ENCODE measurements at places on chromosomes 7 and 10.
A peak's percentile ranks its signal among the peaks of the same experiment; 100 is the strongest.

- DNase-seq = no peak
- no peak overlapping the region for H3K4me3 ChIP-seq
- H3K4me1 ChIP-seq = peaks cover 4% of the 10 kb centered on the region
- H3K36me3 ChIP-seq = no peaks in the 10 kb centered on the region
These were observed 113.7 kb downstream of the PRKG1 start for GRCh38 chr10:51188008-51188407.

- H3K27ac ChIP-seq = no peak overlapping the region
- no peaks in the 10 kb centered on the region for H3K4me1 ChIP-seq
- H3K27me3 ChIP-seq = no peaks in the 10 kb centered on the region
- DNase-seq = no peak
- H3K36me3 ChIP-seq = no peaks in the 10 kb centered on the region
These were observed 27.8 kb downstream of the MRC1 start for GRCh38 chr10:17836942-17837341.

- H3K27ac ChIP-seq = no peak overlapping the region
- no peaks in the 10 kb centered on the region for H3K36me3 ChIP-seq
- DNase-seq = no peak
These were observed 47.0 kb upstream of the ANKRD1 start for GRCh38 chr10:90967865-90968264.

DNA sequence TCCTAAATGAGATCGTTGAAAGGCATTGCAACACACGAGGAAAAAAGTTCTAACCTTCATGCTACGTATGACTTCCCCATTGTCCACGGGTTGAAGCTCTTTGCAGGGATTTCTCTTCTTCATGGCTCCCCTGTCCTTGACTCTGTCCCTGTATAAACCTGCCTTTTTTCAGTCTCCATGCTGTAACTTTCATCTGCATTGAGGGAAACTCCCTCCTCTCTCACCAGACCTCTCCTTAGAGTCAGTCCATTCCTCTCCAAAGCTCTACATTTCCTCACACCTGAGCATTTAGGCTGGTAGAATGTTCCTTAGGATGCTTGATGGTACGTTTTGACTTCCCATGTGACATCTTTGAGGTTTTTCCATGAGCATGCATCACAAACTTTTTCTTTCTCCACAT lies 134.2 kb upstream of the FAM171A1 start:
- no peak overlapping the region for H3K4me3 ChIP-seq
- H3K27ac ChIP-seq = no peak overlapping the region

DNA sequence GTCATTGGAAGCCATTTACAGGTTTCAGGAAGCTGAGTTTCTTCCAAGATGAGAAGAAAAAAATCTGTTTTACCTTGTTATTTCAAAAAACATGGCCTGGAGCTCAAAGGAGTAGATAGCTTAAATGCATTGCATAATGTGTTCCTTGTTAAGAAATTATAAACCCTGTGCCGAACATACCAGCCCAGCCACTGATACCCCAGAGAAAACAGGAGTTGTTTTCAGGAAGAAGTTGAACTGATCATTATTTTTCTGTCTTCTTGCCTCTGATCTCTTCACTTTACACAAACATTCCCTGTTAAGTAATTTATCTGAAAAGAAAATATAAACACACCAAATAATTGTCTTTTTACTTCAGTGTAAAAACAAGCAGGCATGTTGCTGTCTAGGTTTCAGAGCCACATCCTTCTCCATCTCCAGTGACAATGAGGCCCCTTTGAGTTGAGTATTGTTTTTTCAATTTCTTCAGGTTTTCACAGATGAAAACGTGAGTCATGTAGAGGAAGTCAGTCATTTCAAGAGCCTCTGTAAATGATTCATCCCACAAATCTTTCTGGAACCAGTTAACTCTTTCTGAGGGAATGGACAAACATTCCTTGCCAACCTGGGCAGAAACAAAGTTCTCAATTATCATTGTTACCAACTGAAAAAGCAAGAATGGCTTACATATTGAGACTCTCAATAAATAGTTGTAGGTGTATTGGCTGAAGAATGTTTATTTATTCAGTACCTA lies 244.2 kb downstream of the IPMK start:
- no peaks in the 10 kb centered on the region for H3K4me1 ChIP-seq
- no peaks in the 10 kb centered on the region for H3K36me3 ChIP-seq
- H3K27me3 ChIP-seq = no peaks in the 10 kb centered on the region
- H3K27ac ChIP-seq = no peak overlapping the region
- DNase-seq = no peak

DNA sequence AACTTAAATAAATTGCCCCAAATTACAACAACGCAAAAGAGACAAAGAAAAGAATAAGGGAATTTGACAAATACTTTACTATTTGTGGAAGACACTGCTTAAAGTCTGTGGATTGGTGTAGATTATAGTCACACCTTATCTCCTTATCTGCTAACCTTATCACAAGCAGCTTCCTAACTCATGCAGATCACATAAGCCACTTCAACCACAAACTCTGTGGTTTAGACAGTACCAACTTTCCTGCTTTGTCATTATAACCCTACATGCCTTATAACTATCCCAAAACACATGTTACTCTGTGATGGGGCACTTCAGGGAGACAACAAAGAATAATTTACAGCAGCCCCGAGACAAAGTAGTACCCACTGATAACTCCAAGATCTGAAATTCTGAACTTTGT lies 41.5 kb upstream of the PPP3CB start:
- no peaks in the 10 kb centered on the region for H3K36me3 ChIP-seq
- DNase-seq = no peak
- no peak overlapping the region for H3K27ac ChIP-seq
- no peaks in the 10 kb centered on the region for H3K4me1 ChIP-seq
- no peak overlapping the region for H3K4me3 ChIP-seq
- H3K27me3 ChIP-seq = no peaks in the 10 kb centered on the region

GRCh38 chr7:150746921-150747320 lies 9.7 kb downstream of the GIMAP5 start:
- no peak overlapping the region for H3K4me3 ChIP-seq
- no peak overlapping the region for H3K27ac ChIP-seq
- DNase-seq = no peak
- H3K36me3 ChIP-seq = no peaks in the 10 kb centered on the region
- no peaks in the 10 kb centered on the region for H3K27me3 ChIP-seq

DNA sequence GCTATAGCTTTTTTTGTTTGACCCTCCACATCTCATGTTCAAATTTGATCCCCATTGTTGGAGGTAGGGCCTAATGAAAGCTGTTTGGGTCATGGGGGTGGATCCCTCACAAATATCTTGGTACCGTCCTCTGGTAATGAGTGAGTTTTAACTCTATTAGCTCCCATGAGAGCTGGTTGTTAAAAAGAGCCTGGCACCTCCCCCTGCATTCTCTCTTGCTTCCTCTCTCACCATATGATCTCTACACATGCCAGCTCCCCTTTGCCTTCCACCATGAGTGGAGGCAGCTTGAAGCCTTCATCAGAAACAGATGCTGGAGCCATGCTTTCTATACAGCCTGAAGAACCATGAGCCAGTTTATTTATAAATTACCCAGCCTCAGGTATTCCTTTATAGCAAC lies 43.0 kb upstream of the IMMP2L start:
- no peaks in the 10 kb centered on the region for H3K36me3 ChIP-seq
- H3K27me3 ChIP-seq = no peaks in the 10 kb centered on the region
- no peak overlapping the region for H3K4me3 ChIP-seq
- no peak overlapping the region for H3K27ac ChIP-seq
- DNase-seq = no peak
- no peaks in the 10 kb centered on the region for H3K4me1 ChIP-seq

DNA sequence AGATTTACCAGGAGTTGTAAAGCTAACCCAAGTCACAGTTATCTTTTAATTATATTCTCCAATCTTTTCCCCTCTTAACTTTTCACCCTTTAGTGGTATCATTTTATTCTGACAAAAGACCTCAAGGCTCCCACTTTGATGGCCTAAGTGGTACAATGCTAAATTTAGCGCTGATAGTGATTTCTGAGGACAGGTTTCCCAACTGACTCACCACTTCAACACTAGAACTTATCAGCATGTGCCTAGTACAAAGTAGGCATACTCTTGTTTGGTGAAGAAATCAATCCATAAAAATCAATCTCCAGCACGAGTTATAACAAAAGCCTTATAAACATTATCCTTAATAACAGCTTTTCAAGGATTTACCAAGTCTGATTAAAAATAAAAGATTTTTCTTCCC lies 7.5 kb downstream of the SNX13 start:
- H3K4me3 ChIP-seq = no peak overlapping the region
- no peaks in the 10 kb centered on the region for H3K4me1 ChIP-seq
- DNase-seq = no peak
- H3K36me3 ChIP-seq = no peaks in the 10 kb centered on the region

- no peak overlapping the region for H3K27ac ChIP-seq
- no peaks in the 10 kb centered on the region for H3K27me3 ChIP-seq
- H3K36me3 ChIP-seq = no peaks in the 10 kb centered on the region
- no peak for DNase-seq
- H3K4me1 ChIP-seq = no peaks in the 10 kb centered on the region
These were observed 70.1 kb downstream of the COBL start for GRCh38 chr7:51246258-51247245.

- no peak overlapping the region for H3K27ac ChIP-seq
- H3K36me3 ChIP-seq = no peaks in the 10 kb centered on the region
- DNase-seq = no peak
These were observed 23.8 kb upstream of the AHR start for GRCh38 chr7:17274551-17275245.

DNA sequence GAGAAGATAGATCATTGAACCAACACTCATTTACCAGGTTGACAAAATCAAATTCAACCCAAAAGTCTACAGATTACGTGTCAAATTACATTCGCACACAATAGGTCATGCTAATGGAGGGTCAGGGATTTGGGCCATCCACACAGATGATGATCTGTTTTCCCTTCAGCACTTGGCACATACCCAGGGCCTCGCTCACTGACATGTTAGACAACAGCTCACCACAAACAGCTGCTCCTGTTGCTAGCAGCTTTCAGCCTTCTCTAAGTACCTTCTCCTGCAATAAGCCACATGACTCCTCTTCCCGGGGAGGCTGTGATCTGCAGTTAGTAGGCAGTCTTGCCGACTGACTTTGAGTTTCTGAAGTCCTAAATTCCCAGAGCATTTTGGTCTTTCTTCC lies 18.4 kb downstream of the NKX2-3 start:
- DNase-seq = no peak
- H3K36me3 ChIP-seq = no peaks in the 10 kb centered on the region
- H3K27ac ChIP-seq = no peak overlapping the region
- no peak overlapping the region for H3K4me3 ChIP-seq
- no peaks in the 10 kb centered on the region for H3K27me3 ChIP-seq

DNA sequence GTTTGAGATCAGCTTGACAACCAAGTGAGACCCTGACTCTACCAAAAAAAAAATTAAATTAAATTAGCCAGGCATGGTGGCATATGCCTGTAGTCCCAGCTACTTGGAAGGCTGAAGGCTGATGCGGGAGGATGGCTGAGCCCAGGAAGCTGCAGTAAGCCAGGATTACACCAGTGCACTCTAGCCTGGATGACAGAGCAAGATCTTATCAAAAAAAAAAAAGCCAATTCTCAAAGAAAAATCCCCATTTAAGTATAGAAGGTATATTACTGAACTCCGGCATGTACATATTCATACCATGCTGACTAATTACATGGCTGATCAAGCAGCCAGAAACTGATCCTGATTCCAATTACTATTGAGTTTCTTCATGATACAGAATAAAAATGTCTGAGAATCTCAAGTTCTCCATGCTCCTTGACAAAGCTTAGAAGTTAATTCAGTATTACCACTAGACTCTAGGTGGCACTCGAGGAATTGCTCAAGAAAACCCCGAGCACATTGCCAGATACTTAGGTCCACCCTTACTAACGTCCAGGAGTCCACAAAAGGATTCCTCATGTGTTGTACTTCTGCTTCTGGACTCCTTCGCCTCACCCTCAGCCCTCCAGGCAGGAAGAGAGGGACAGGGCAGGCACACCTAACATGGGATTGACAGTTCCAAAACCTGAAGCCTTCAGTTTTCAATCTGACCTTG lies 148.9 kb downstream of the PARD3 start:
- no peak overlapping the region for H3K4me3 ChIP-seq
- DNase-seq = peak; percentile 62
- no peak overlapping the region for H3K27ac ChIP-seq
- no peaks in the 10 kb centered on the region for H3K27me3 ChIP-seq
- H3K4me1 ChIP-seq = no peaks in the 10 kb centered on the region

DNA sequence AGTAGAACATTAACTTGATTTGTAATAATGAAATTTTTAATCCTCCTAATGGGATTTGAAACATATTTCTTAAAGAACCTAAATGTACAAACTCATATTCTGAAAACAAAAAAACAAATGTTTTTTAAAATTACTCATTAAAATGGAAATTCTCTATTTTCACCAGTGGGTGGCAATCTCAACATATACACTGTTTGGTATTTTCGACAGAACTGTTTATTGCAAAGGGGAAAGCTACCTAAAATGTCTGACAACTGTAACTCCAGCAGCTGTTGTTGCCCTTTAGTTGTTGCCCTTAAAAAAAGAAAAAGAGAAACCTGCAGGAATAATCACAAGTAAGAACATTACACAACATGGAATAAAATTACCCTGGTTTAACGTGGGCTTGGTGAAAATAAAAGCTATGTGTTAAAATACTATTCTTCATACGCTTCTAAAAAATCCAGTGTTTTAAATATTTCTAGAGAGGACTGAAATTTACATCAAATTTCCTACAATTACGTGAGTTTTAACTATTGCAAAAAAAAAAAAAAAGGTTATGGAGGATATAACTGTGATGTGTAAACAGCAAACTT lies 54.5 kb downstream of the COL1A2 start:
- H3K4me3 ChIP-seq = no peak overlapping the region
- H3K36me3 ChIP-seq = no peaks in the 10 kb centered on the region
- no peaks in the 10 kb centered on the region for H3K4me1 ChIP-seq
- no peak for DNase-seq
- H3K27ac ChIP-seq = no peak overlapping the region

GRCh38 chr10:45417746-45418145 lies 43.7 kb downstream of the ALOX5 start:
- H3K4me1 ChIP-seq = no peaks in the 10 kb centered on the region
- no peaks in the 10 kb centered on the region for H3K27me3 ChIP-seq
- H3K27ac ChIP-seq = no peak overlapping the region

DNA sequence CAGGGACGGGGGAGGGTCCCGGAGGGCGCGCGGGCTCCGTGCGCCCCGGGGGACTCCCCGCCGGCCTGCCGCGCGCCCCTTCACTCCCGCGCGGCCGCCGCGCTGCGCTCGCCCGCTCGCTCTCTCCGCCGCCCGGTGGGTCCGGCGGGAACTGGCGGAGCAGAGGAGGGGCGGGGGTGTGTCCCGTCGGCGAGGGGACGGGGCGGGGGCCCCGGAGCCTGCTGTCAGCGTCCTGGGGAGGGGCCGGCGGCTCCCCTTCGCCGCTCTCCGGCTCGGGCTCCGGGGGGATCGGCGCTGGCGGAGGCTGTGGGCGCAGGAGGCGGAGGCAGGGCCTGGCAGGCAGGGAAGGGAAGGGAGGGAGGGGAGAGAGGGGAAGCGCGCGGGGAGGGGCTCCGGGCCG lies at the start of gene SH3PXD2A:
Gene SH3PXD2A, minus strand, starts transcription at position 153 of the 400 bp plus-strand sequence. CDS start 310 bp downstream, outside the sequence.
- H3K4me3 ChIP-seq = peak within 1 kb of the TSS; percentile 79
- no peaks in the 10 kb centered on the region for H3K27me3 ChIP-seq
- no peak for DNase-seq
- peaks cover 4% of the 10 kb centered on the region for H3K4me1 ChIP-seq

- no peaks in the 10 kb centered on the region for H3K36me3 ChIP-seq
- no peak overlapping the region for H3K27ac ChIP-seq
- peaks cover 4% of the 10 kb centered on the region for H3K4me1 ChIP-seq
- no peaks in the 10 kb centered on the region for H3K27me3 ChIP-seq
These were observed 178.8 kb downstream of the NEURL1 start for GRCh38 chr10:103672345-103672744.

- DNase-seq = no peak
- no peak overlapping the region for H3K4me3 ChIP-seq
- no peaks in the 10 kb centered on the region for H3K36me3 ChIP-seq
- no peaks in the 10 kb centered on the region for H3K27me3 ChIP-seq
- H3K27ac ChIP-seq = no peak overlapping the region
These were observed 61.7 kb downstream of the FAM107B start for GRCh38 chr10:14712991-14713424.

Data from breast epithelium (tissue), 4 donors.